AG08396 (cell line): ENCODE measurements at places on chromosomes 3 and 15.

GRCh38 chr15:64610257-64610919 is 150.0 kb downstream of the ZNF609 start:
- no peak for DNase-seq

DNA sequence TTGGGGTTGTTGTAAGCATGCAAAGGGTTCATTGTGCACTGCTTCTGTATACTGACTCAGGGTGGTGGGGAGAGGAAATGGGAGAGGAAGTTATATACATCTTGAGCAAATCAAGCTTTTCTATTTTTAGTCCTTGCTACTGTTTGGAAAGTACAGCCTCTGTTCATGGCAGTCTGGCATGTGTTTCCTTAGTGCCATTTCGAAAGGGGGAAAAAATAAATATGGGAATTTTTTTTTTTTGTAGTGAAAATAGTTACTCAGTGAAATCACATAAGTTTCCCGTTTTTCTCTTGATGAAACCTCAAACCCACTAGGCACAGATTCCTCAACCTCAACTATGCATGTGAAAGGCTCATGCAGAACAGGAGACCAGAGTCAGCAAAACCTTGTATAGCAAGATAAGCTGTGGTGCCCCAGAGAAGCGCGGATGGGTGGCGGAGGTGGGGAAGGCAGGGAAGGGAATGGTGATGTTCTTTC is 353.3 kb downstream of the LPP start:
- peak; percentile 63 for DNase-seq

GRCh38 chr3:19213603-19214220 is 65.4 kb downstream of the KCNH8 start:
- DNase-seq = no peak

GRCh38 chr3:53944028-53944427 is 52.4 kb upstream of the SELENOK start:
- DNase-seq = no peak

DNA sequence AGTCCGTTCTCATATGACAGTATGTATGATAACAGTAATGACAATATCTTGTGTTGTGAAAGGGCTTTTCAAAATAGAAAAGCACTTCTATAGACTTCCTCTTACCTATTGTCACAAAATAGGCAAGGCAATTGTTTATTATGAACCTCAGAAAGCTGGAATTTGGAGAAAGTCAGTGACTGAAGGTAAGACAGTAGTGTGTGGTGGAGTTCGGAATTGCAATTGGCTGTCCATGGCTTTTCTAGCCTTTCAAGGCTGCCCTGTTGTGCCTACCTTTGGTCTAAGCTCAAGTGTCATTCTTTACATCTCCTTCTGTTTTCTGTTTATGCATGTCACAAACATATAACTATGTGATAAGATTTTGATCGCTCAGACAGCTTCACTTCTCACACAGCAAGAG is 219.3 kb upstream of the NR2E3 start:
- DNase-seq = no peak

GRCh38 chr3:129992781-129993180 is 18.3 kb downstream of the TRH start:
- DNase-seq = peak; percentile 60

DNA sequence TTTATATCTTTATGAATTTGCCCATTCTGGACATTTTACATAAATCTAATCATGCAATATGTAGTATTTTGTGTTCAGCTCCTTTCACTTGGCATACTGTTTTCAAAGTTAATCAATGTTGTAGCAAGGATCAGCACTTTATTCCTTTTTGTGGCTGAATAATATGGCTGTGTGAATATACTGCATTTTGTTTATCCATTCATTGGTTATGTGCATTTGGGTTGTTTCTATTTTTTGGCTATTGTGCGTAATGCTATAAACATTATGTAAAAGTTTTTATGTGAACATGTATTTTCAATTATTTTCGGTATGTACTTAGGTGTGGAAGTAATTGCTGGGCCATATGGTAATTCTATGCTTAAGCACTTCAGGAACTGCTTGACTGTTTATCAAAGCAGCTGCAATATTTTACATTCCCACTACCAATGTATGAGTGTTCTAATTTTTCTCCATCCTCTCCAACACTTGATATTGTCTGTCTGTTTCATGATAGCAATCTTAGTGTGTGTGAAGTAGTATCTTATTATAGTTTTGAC is 101.3 kb upstream of the P2RY1 start:
- DNase-seq = no peak

DNA sequence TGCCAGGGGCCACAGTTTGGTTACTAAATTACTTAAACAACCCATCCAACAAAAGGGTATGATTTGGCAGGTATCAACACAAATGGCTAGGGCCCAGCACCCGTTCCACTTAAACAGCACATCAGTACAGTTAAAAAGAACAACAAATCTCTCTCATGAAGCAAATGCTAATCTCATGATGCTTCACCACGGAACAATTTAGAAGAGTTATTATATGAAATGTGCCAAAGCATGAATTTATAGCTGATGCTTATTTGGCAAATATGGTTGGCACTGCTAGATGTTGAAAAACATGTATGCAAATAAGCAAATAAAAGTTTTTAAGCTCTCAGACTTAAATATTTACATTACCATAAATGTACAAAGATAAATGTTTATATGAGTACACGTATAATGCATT is 2.3 kb downstream of the PEAK1 start:
- DNase-seq = no peak

DNA sequence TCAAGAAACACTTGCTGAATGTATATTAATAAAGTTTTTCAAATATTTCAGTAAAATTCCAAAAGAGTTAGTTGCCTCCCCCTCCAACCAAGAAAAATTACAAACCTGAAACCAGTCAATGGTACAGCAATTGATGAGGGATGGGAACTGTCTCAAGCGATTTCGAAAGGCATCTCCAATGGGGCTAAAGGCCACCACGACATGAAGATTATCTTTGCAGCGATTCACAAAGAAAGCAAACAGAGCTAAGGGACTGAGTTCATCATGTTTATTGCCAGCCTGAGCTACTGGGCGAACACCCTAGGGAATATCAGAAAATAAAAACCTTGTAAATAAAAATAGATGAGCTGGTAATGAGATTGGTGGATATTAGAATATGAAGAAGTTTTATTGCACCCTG is 99.3 kb upstream of the ASB14 start:
- DNase-seq = no peak

DNA sequence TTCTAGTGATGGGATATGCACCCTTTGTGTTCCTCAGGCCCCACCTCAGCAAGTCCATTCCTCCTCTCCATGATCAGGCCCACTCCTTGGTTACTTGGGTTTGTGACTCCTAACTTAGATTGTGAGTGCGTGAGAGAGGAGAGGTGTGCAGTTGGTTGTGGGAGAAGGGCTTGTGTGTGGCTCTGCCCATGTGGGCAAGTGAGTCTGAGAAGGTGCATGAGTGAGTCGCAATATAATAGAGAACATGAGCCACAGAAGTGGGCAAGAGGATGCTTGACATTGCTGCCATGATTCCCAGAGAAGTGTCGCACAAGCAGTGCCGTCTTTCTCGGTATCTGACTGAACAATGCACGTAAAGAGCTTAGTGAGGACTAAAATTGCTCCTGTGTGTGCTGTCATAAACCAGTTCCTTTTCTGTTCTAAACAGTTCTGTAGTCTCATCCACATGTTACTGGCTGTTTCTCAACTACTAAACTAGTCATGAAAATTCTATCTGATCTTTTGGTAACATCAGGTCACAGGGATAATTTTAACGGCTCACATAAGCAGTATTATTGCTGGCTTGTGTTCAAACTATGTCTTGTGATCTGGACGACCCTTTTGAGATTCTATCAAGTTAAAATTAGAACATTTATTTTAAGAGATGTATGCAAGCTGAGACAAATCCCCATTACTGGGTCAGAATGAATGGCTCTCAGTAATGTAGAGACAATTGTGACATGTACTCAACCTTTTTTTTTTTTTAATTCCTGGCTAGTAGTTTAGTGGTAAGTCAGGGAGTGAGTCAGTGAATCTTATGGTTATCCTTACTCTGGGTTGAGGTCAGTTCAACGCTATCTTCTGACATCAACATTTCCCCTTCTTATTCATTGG is 25.6 kb downstream of the GYG1 start:
- DNase-seq = peak; percentile 58

DNA sequence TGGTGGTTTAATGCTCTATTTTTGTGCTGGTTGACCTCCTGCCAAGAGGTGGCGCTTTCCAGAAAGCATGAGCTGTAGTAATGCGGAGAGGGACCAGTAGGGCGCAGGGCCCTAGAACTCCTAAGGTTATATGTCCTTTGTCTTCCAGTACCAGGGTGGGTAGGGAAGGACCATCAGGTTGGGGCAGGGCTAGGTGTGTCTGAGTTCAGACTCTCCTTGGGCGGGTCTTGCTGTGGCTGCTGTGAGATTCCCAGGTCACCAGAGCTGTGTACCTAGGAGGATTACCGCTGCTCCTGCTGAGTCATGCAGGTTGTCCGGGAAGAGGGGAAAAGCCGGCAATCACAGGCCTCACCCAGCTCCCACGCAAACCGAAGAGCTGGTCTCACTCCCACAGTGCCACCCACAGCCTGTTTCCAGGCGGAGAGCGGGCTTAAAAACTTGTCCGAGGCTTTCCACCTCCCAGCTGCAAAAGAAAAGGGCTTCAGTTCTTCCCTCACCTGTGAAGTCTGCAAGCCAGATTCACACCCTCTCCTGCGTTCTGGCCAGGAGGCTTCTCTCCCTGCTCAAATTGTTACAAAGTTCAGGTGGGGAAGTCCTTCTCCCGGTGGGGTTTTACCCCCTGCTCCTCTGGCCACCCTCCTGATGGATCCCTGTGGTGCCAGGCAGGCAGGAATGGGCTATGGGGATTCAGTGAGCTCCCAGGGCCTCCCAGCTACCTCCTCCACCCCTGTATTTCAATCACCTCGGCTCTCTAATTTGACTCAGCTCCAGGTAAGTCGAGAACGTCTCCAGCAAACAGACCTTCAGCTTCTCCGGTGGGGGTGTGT is 37.7 kb upstream of the BCHE start:
- DNase-seq = no peak

DNA sequence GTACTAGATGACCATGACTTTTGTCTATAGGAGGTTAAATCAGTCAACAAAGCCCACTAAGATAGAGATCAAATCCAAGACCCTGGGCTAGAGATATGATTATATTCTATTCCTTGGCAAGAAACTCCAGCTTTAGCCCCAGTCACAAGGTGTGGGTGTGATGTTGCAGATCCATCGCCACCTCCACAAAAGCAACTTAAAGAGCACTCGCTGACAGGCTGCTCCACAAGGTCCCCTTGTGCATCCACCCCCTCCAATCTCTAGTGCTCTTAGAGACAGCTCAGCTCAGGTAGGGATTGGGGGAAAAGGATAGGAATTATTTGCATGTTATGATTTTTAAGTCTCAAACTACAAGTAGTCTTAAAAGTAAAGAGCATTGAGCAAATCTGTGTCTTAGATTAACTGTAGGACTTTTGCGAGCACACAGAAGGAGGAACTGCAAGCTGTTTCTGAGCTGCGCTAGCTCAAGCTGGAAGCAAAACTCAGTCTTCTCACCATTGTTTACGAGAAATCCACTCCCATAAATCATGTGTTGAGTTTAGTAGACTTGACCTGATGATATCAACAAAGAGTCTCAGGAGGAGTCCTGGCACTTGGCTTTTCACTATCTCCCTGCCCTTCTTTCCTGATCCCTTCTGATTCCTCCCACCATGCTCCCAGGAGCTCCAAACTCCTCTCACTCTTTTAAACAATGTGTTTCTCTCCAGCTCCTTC is 177.6 kb downstream of the STAC start:
- no peak for DNase-seq

DNA sequence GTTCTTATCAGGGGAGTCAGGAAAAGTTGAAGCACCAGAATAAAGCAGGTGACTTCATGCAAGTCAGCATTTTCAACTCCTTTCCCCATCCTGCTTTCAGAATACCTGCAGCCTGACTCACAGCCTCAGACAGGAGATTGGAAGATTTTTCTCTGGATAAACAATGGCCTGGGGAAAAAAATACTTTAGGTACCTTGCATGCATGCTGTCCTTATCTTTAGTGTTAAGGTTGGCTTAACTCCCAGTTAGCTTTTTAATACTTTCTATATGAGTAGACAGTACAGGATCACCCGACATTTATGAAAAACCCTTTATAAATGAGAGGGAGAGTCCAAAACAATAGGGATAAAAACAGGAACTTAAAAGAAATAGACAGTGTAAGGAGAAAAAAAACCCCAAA is 53.6 kb downstream of the PAK2 start:
- DNase-seq = peak; percentile 53

GRCh38 chr3:188775412-188775811 is 396.4 kb upstream of the TPRG1 start:
- DNase-seq = no peak

- no peak for DNase-seq
Measured at GRCh38 chr15:81047928-81048327, 47.2 kb downstream of the TLNRD1 start.

GRCh38 chr3:191376516-191377141 is 46.3 kb upstream of the UTS2B start:
- peak; percentile 43 for DNase-seq

DNA sequence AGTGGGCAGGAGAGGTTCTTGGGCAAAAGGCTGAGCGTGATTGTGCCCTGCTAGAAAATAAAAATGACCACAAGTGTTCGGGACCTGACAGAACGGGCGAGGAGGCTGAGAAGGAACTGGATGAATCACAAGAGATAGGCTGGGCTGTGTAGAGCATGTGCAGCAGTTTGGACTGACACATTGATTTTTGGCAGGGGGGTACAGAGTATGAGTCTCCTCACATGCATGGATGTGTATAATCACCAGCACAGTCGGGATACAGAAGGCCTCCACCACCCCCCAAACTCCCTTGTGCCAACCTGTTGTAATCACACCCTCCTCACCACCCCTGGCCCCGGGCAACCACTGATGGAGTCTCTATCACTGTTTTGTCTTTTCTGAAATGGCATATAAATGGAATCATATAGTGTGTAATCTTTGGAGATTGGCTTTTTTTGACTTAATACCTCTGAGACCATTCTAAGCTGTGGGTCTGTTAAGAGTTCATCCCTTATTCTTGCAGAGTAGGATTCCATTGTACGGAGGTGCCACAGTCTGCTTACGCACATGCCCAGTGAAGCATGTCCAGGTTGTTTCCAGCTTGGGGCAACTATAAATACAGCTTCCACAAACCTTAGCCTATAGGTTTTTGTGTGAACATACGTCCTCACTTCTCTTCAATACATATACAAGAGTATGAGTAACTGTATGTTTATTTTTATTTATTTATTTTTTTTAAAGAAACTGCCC is 438.8 kb downstream of the FOXP1 start:
- DNase-seq = no peak

DNA sequence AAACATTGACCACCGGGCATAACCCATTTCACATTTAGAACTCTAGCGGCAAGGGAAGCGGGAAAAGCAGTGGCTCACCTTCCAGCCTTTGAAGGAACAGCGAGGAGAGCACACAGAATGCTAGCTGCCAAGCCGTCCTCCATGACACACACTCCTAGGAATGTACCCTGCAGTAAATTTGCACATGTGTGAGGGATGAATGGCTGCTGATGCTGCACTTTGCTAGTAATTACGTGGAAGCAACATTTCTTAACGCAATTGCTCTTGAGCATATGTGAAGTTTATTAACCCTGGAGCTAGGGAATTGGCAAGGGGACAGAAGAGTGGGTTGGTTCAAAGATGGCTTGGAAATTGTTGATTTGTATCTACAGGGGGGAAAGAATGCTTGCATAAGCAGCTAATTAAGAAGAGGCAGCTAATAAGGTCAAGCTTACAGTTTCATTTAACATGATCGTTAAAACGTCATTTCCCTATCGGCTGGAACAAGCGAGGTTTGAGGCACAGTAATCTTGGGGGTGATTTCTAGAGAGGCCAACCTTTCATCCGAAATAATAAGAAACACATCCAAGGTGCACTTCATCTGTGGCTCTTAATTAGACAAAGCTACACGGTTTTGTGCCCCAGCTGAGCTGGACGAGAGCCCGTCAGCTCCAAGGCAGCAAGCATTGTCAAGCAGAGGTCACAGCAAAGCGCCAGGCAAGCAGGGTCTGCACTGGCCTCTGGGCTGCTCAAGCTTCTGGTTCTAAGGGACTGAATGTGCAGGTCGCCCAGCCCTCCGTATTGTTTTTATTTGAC is 123.4 kb downstream of the CHSY1 start:
- DNase-seq = peak; percentile 83
